ENCODE measurements at places on chromosomes 3 and 15. TPM values are rescaled to one million over a fixed set of nuclear protein-coding genes. Genes with fewer than 3 reads are reported as not detected.

The TUBGCP4 gene
- 15.4 TPM for total RNA-seq

The USP8 gene
- total RNA-seq = 60.7 TPM

The P2RY1 gene
- total RNA-seq = 9.5 TPM

The SKOR1 gene
- total RNA-seq = 0.34 TPM

The RUVBL1 gene
- total RNA-seq = 26.1 TPM

The SLC22A14 gene
- total RNA-seq = not detected

DNA sequence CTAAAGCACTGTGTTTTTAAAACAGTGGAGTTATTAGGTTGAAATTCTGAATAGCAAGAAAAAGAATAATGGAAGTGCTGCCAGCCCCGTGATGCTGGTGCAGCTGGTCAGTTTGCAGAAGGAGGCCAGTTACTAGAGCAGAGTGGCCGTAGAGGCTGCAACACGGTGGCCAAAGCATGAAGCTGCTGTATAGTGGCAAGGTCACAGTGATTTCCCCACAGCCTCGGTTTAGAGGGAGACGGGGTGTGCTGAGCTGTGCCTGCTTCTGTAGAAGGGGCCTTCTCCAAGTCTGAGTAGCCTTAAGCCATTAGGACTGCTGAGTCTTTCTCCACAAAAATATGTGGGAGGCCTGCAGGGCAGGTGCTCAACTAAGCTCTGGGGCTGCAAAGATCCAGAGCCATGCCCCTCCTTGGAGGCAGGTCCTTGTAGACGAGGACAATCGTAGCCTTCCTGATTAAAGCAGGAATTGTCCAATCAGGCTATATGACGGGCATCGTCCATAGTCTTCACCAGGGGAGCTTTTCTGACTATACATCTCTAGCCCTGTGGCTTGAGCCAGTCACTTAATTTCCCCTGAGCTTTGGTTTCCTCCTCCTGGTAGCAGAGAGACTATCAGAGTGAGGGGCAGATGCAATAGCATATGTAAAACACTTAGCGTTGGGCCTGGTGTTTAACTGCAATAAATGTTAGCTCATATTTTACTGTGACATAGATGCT is 151.6 kb downstream of the PGPEP1L start:
- no peak overlapping the region for H3K27ac ChIP-seq
- DNase-seq = no peak
- no peak overlapping the region for H3K4me3 ChIP-seq
- H3K36me3 ChIP-seq = no peaks in the 10 kb centered on the region

DNA sequence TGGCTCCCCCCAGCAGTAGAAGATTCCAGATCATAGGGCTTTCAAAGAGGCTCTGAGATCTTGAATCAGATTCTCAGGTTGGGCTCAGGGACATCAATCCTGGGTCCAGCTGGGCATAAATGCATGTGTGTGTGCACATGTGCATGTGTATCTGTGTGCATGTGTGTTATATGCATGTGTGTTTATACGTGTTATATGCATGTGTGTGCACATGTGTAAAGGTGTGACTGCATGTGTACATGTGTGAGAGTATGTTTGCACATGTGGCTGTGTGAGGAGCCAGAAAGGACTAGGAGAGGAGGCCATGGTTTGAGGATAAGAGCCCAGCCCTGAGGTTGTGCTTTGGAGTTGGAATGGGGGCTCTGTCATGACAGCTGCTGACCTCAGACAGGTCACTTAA is 1.8 kb upstream of the MAPKAPK3 start:
- peaks cover 14% of the 10 kb centered on the region for H3K4me1 ChIP-seq
- H3K27ac ChIP-seq = no peak overlapping the region
- no peaks in the 10 kb centered on the region for H3K36me3 ChIP-seq
- no peak for DNase-seq

GRCh38 chr3:50876947-50877346 is 202.2 kb downstream of the DOCK3 start:
- no peak overlapping the region for H3K27ac ChIP-seq
- no peaks in the 10 kb centered on the region for H3K27me3 ChIP-seq
- no peak overlapping the region for H3K4me3 ChIP-seq
- no peak for DNase-seq
- no peaks in the 10 kb centered on the region for H3K4me1 ChIP-seq

GRCh38 chr15:25180606-25181292 is 226.0 kb downstream of the SNRPN start:
- H3K27me3 ChIP-seq = no peaks in the 10 kb centered on the region
- no peaks in the 10 kb centered on the region for H3K36me3 ChIP-seq
- no peak overlapping the region for H3K27ac ChIP-seq
- DNase-seq = peak; percentile 6

DNA sequence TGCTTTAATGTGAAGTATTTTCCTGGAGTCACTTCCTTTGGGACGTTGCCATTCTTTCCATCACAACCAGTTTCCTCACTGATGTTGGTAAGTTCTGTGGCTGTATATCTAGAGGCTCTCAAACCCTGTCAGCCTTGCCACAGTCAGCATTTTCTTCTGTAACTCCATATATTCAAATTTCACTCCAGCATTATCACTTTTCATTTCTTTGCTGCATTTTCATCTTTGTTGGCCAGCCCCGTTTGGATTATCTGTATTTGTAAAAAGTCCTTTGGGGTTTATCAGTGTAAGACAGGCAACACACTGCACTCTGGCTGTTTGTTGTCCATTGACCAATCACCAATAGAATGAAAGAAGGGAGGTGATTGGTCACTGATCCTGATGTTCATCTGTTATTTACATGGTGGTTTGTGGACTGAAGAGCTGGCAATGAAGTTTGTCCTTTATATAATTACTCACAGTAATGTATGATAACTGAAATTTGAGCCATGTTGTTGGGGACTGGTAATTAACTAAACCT is 20.3 kb downstream of the GMPS start:
- no peaks in the 10 kb centered on the region for H3K36me3 ChIP-seq
- H3K4me1 ChIP-seq = peaks cover 11% of the 10 kb centered on the region
- no peak for DNase-seq
- H3K27ac ChIP-seq = no peak overlapping the region
- H3K4me3 ChIP-seq = no peak overlapping the region

- DNase-seq = no peak
- H3K4me3 ChIP-seq = no peak overlapping the region
- no peak overlapping the region for H3K27ac ChIP-seq
- H3K36me3 ChIP-seq = no peaks in the 10 kb centered on the region
- H3K4me1 ChIP-seq = no peaks in the 10 kb centered on the region
Measured at GRCh38 chr3:132629928-132630327, 29.7 kb downstream of the ACAD11 start.

DNA sequence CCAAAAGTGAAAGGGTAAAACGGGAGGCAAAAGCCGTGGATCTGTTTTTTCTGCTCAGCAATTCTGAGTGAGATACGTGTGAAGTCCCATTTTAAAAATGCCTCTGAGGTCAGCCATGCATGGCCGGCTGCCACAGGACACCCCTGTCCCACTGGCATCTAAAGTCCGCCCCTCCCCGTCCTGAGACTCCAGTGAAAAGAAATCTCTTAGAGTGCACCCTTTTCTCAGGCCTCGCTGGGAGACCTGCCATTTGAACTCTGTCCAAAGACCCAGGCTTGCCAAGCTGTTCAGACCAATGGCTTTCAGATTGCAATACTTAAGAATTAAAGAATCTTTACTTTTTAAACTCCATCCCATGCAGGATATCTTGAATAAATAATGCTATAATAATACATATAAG is 61.0 kb upstream of the SLC24A5 start:
- no peak overlapping the region for H3K27ac ChIP-seq
- H3K4me1 ChIP-seq = no peaks in the 10 kb centered on the region

DNA sequence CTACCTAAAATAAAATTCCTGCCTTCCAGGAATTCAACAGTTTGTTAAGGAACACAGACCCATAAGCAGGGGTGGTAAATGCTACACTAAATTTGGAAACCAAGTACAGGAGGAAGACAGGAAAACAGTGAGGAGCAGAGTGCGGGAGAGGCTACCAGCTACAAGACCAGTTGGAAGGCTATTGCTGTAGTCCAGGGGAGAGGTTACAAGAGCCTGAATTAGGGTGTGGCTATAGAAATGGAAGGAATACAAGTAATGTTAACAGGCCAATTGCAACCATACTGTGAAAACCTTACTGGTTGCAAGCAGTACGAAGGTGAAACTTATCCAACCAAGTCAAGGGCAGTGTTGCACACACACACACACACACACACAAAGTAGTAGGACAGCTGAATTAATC is 880 bp upstream of the ARMC8 start:
- no peak overlapping the region for H3K27ac ChIP-seq
- no peak for DNase-seq
- H3K4me3 ChIP-seq = peak overlapping the region; percentile 87
- H3K27me3 ChIP-seq = no peaks in the 10 kb centered on the region
- no peaks in the 10 kb centered on the region for H3K36me3 ChIP-seq
- H3K4me1 ChIP-seq = peaks cover 4% of the 10 kb centered on the region

DNA sequence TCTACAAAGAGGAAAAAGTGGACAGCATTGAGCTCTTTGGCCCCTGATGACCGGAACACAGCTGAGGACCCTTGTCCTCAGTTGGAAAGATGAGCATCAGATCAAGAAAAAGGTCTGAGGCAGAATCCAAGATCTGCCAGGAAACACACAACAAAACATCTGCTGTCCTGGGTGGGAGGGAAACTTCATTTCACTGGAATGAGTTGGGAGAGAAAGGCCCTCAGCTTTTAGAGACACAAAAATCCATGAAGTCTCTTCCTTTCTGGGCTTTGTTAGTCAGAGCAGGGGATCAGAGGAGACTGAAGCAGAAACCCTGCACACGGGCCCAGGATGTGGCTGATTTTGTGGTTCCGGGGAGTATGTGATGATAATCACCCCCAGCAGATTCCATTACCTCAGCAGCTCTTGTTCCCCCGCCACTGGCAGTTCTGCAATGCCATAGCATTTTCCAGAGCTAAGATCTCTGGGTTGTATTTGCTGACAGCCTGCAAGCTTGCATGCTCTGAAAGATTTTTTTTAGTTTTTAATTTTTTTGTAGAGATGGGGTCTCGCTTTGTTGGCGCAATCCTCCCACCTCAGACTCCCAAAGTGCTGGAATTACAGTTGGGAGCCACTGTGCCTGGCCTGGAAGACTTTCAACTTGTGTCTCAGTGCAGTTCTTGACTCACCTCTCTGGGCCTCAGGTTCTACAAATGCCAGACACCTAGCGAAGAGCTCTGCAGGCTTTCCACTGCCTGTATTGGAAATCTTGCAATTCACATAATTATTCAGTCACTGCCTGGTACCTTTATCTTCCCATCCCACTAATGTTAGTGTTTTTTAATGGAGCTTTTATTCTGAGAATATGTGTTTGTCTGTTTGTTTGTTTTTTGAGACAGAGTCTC is 5.8 kb upstream of the TATDN2 start:
- no peak overlapping the region for H3K27ac ChIP-seq
- H3K27me3 ChIP-seq = no peaks in the 10 kb centered on the region
- no peaks in the 10 kb centered on the region for H3K36me3 ChIP-seq

- no peaks in the 10 kb centered on the region for H3K27me3 ChIP-seq
- no peak for DNase-seq
- peaks cover 3% of the 10 kb centered on the region for H3K4me1 ChIP-seq
- no peak overlapping the region for H3K27ac ChIP-seq
- no peaks in the 10 kb centered on the region for H3K36me3 ChIP-seq
Measured at GRCh38 chr15:51062736-51063135, 32.0 kb downstream of the TNFAIP8L3 start.

DNA sequence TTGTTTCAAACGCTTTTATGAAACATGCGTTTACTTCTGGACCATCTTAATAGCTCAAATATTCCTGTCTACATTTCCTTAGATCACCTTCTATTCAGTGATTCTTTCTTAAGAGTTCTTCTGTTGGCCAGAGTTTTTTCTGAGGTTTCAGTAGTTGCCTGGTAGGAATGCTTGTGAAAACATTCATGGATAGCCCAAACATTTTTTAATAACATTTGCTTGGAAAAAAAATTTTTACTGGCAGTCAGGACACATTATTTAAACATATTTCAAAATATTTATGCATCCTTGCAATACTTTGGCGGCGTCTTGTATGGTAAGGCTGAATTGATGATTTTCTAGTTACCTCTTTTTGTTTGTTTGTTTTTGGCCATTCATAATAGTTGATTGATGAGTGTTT is 47.4 kb upstream of the ZBTB20 start:
- no peak for DNase-seq
- H3K27ac ChIP-seq = no peak overlapping the region
- no peak overlapping the region for H3K4me3 ChIP-seq
- no peaks in the 10 kb centered on the region for H3K36me3 ChIP-seq

GRCh38 chr3:30350011-30350410 is 256.4 kb upstream of the TGFBR2 start:
- H3K4me1 ChIP-seq = peaks cover 8% of the 10 kb centered on the region
- no peaks in the 10 kb centered on the region for H3K36me3 ChIP-seq
- H3K27ac ChIP-seq = no peak overlapping the region
- no peaks in the 10 kb centered on the region for H3K27me3 ChIP-seq
- no peak for DNase-seq
- no peak overlapping the region for H3K4me3 ChIP-seq

- H3K36me3 ChIP-seq = no peaks in the 10 kb centered on the region
- H3K27ac ChIP-seq = no peak overlapping the region
- no peak overlapping the region for H3K4me3 ChIP-seq
- no peaks in the 10 kb centered on the region for H3K27me3 ChIP-seq
Measured at GRCh38 chr3:193942516-193943055, 193.4 kb upstream of the HES1 start.

GRCh38 chr3:29890801-29891200 is 609.9 kb downstream of the RBMS3 start:
- H3K4me3 ChIP-seq = no peak overlapping the region
- no peaks in the 10 kb centered on the region for H3K36me3 ChIP-seq
- H3K4me1 ChIP-seq = no peaks in the 10 kb centered on the region

DNA sequence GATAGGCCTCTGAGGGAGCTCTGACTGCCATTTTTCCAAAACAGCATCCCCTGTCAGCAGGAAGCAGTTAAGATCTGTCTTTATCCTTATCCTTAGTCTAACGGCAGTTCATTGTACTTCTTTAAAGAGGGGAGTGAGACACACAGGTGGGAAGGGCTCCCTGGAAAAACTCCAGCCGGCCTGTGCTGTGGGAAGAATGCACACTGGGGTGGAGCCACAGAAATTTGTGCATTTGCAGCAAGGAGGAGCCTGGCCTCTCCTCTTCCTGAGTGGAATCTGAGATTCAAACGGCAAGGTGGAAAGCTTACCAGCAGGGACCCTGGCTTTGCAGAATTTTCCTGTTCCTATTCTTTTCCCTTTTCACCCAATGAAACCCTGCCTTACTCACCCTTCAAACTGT is 1209.4 kb downstream of the ROBO2 start:
- no peak overlapping the region for H3K4me3 ChIP-seq
- H3K4me1 ChIP-seq = no peaks in the 10 kb centered on the region
- no peaks in the 10 kb centered on the region for H3K36me3 ChIP-seq
- no peaks in the 10 kb centered on the region for H3K27me3 ChIP-seq
- DNase-seq = no peak

GRCh38 chr15:99009741-99010330 is 2.2 kb upstream of the PGPEP1L start:
- no peak overlapping the region for H3K4me3 ChIP-seq
- no peaks in the 10 kb centered on the region for H3K27me3 ChIP-seq
- DNase-seq = no peak
- no peak overlapping the region for H3K27ac ChIP-seq

DNA sequence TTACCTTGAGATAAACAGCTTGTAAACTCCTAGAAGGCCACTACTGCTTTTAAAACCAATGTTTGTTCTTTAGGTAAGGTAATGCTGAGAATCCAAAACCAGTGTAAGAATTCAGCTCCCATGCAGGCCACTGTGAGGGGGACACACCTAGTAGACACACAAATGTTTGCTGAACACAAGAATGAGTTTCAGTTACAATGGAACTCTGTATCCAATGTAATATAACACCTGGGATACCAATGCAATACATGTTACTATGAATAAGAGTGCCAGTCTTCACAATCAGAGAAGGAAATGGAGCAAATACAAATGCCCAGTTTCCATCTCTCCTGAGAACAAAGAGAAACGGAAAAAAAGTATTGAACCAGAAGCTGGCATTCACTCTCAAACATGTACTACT is 65.9 kb downstream of the IGF2BP2 start:
- no peak overlapping the region for H3K27ac ChIP-seq
- no peaks in the 10 kb centered on the region for H3K4me1 ChIP-seq
- no peak for DNase-seq
- H3K27me3 ChIP-seq = no peaks in the 10 kb centered on the region
- H3K36me3 ChIP-seq = no peaks in the 10 kb centered on the region
